ENCODE measurements at places on chromosomes 6 and 20.

DNA sequence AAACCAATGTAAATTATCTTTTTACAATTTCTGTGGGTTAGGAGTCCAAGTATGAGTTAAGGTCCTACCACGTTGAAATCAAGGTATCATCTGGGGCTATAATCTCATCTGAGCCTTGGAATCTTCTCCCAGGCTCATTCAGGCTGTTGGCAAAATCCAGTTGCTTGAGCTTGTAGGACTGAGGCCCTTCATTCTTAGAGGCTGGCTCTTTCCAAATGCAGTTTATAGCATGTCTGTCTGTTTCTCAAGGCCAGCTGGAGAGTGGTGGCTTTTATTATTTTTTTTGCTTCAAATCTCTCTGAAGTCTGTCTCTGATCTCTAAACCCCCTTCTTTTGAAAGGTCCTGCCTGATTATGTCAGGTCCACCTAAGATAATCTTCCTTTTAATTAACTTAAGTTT, 177.2 kb upstream of the ASCC3 start:
- no peak for DNase-seq

DNA sequence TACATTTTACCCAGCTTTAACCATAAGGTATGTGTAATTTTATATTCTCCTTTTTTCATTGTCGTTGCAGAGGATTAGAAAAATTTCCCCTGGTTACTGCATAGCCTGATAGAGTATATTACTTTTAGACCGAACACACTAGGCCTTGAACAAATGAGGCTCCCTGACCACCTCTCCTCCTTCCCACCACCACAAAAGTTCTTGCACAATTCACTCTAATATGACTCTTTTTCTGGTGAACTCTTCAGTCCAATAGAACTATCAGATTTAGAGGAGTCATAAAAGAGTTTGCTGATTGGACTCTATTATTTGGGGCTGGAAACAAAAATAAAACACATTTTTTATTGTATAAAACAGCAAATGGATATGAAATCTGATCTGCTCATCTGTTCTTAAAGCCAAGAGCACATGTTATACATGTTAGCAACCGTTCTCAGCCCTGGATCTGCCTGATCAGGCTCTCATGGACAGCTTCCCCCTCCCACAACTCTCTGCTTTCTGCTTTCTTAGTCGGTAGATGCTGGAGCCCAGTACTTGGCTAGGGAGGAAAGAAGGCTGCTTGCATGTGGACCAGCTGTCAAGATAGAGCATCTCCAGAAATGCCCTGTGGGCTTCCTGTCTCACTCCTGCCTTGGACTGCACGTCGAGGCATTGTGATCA, 83.5 kb downstream of the CD164 start:
- no peak for DNase-seq

DNA sequence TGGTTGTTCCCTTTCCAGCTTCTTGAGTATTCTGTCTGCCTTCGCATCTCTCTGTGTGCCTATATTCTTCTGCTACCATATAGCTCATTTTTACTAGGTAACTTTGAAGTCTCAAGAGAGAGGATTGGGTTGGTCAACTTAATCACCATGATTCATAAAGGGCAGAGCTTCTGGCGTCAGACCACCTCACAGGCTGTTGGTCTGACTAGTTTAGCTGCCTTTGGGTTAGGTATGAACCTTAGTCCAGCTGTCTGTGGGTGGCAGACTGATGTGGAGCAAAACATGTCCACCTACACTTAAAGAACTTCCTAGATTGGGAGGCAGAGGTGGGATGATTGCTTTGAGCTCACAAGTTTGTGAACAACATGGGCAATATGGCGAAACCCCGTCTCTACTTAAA, 192.2 kb upstream of the SGK1 start:
- peak; percentile 63 for DNase-seq

- peak; percentile 79 for DNase-seq
Observed at GRCh38 chr6:156994215-156995076, 217.3 kb downstream of the ARID1B start.

GRCh38 chr6:4912559-4912958, 91.3 kb downstream of the RPP40 start:
- DNase-seq = no peak

DNA sequence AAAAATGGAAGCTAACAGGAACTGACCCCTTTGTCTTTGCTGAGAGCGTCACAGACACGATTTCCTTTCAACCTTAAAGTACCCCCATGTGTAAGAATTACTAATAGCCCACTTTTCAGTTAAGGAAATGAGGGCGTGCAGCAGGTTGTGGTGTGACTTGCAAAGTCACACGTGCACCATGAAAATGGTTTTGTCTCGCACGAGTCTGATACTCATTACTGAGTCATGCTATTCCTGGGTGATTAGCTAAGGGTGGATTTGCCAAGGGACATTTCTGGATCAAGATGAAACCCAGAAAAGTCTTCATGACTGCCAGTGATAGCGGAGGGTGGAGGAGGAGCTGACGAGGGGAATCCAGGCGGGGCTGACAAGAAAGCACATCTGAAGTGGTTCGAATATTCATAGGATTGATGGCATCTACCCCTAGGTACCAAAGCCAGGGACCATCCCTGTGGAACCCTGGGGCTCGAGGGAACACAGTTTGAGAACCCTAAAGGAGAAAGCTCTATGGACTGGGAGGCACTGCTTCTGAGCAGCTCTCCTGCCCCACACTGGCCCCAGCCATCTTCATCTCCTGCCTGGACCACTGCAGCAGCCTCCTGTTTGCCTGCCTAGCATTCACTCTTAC, 12.1 kb upstream of the NFATC2 start:
- DNase-seq = peak; percentile 54

DNA sequence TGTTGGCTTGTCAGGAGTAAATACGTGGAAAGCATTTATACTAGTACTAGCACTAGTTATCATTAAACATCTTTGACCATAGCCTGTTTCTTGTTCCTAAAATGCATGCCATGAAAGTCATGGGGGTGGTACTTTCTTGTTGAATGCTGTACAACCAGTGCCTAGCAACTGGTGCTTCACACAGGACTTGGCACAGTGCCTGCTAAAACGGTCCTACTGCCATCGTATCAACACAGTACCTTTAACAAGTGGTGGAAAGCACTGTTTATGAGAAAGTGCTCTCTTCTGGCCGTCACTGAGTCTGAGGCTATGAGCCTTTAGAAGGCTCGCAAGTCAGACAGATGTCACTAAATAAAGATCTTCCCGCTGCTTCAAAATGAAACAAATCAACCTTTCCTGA, 21.6 kb downstream of the ZNFX1 start:
- no peak for DNase-seq

GRCh38 chr6:7633361-7633760, 43.4 kb downstream of the SNRNP48 start:
- DNase-seq = peak; percentile 19

- no peak for DNase-seq
Observed at GRCh38 chr20:2984028-2984501, 59.4 kb upstream of the GNRH2 start.

- no peak for DNase-seq
Observed at GRCh38 chr6:43275801-43276576, 22.1 kb upstream of the SLC22A7 start.

GRCh38 chr6:35454391-35455110, 2.4 kb downstream of the FANCE start:
- DNase-seq = no peak

- peak; percentile 65 for DNase-seq
Observed at GRCh38 chr6:142692942-142693341, 252.0 kb downstream of the HIVEP2 start.

GRCh38 chr6:150346346-150346745, 22.5 kb upstream of the IYD start:
- DNase-seq = peak; percentile 21

DNA sequence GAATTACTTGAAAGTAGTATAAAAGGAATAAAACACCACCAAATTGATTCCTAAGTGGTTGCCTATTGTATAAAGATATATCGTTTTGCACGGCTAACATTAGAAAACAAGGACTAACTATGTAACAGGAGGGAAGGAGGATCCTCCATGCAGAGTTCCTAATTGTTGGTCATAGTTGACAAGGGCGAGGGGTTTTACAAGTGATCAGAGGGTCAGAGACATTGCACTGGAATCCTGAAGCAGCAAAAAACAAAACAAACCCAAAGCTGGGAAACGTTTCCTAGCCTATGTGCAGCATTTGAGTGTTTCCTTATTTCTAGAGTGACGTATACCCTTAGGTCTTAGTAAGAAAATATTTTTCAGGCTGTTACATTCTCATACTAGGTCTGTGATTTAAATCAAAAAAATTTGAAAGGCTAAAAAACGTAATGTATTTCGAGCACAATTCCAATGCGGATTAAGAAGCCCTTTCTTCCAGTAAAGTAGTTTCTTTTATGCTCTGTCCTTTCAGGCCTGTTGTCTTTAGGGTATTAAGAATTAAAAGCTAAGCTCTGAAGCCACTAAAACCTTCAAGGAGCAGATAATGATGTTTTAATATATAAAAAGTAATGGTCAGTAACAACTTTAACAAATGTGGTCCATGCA, 373.8 kb upstream of the MMS22L start:
- no peak for DNase-seq

DNA sequence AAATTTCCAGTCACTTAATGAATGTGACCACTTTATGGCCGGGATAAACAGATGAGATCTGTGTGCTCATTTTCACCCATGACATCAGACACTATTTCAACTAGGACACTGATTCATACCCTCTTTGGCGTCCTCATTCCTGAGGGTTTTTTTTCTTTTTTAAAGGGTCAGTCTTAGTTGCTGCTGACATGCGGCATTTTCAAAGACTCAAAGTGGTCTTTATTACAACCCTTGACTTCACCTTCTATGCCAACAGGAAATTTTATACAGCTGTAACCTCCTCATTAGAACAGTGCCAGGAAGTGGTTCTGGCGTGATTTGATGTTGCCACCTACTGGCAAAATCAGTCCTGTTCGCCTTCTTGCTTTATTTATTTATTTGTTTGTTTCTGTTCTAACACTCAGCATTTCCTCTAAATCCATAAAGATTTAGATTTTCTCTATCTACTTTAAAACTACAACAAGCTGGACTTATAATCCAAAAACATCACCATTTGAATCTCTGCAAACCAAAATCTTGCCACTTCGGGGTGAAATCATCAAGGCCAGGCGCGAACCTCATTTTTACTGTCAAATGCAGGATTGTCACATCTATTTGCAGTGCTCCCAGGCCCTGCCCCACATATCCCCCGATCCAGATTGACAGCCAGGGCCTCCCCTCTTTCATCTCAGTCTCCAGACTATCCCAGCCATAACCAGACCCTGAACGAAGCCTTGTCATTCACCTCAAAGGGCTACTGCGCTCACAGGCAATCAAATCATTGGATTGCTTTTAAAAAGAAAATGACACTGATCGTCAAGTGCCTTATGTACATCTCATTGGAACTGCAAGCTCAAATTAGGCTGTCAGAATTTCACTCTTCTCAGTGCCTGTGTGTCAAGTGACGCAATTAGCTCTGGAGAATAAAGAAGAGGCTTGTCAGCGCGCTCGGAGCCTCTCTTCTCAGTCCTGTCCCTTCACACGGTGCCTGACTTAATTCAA, 77.5 kb downstream of the C6orf118 start:
- peak; percentile 62 for DNase-seq

DNA sequence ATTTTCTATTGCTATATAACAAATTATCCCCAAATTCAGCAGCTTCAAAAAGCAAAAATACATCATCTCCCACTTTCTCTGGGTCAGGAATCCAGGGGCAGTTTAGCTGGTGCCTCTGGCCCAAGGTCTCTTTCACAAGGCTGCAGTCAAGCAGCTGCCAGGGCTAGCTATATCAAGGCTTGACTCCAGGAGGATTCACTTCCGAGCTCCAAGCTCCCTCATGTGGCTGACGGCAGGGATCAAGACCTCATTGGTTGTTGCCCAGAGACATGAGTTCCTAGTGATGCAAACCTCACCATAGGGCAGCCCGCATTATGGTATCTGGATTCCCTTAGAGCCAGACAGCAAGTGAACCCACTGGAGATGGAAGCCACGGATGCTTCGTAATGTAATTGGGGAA, 1.3 kb upstream of the VNN1 start:
- DNase-seq = peak; percentile 72

- DNase-seq = no peak
Observed at GRCh38 chr6:168103050-168103830, 24.2 kb upstream of the FRMD1 start.

- no peak for DNase-seq
Observed at GRCh38 chr6:52310932-52311331, 26.4 kb upstream of the MCM3 start.

DNA sequence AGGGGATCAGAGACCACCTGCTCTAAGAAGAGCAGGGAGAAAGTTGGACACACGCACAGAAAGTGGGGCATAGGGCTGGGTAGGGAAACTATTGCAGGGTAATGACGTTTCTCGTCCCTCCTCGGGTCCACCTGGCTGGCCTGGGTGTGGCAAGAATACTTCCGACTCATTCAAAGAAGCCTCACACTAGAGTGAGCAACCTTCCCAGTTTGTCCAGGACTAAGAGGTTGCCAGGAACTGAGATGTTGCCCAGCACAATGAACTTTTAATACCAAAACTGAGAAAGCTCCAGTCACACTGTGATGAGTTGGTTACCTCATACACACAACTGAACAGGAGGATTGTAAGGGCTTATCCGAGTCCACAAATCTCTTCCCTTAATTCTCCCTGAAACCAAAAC, 74.5 kb upstream of the ADGRF1 start:
- peak; percentile 75 for DNase-seq

DNA sequence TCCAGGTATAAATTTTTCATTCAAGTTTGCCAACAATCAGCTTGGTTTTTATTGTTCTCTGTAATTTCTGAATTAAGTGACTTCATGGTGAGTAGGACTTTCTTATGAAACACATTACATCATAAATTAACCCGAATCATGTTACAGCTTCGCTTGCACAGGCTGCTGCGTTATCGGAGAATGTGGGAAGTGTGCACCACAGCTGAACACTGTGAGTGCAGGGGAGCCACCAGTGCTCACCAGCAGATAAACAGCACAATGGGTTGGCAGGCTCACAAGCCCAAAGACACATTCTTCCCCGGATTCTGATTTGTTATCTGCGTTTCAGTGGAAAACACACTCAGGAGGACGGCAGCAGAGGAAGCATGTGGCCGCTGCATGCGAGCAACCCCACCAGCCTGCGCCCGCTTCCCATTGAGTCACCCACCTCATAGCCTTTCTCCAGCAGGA, 121.1 kb downstream of the GMDS start:
- DNase-seq = no peak

- DNase-seq = no peak
Observed at GRCh38 chr6:9623985-9624384, 790.9 kb downstream of the TFAP2A start.

- no peak for DNase-seq
Observed at GRCh38 chr6:79246891-79247290, 12.4 kb upstream of the HMGN3 start.

GRCh38 chr6:166109608-166110007, 58.0 kb downstream of the TBXT start:
- no peak for DNase-seq

GRCh38 chr6:113642714-113643406, 214.3 kb upstream of the MARCKS start:
- peak; percentile 67 for DNase-seq

Measured in PC-3 (cell line).